Osteoblast (primary cell): ENCODE measurements at places on chromosomes 5 and 9. TPM values are rescaled to one million over a fixed set of nuclear protein-coding genes. Genes with fewer than 3 reads are reported as not detected.

DNA sequence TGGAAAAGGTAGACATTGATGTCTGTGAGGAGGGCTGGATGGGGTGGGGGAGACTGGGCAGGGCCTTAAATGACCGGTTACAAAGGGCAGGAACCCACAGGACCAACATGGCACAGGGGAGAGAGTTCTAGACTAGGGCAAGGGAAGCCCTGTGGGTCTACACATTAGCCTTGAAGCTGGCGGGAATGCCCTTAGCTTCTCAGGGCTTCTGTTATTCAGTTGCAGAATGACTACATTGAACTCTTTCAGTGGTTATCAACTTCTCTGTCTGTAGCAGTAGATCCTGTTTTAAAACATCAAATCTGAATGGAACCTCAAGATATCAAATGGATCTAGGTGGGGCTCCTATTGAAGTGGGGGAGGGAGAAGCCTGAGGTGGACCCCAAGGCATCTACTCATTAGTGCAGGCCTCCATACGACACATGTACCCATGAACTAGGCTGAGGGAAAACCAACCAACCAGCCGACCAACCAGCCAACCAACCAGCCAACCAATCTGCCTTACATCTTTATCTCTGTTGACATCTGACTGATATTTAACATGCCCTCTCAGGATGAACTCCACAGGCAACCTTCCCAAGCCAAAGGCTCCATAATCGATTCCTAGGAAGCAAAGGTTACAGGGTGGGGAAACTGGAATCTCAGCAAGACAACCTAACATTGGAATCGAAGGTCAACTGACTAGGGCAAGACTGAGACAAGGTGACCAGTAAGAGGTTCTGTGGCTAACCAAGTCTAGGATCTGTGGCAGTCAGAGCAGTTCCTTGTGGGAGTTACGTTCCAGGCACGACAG is 48.3 kb downstream of the DAP start:
- peaks cover 20% of the 10 kb centered on the region for H3K36me3 ChIP-seq
- H3K4me1 ChIP-seq, result peaks cover 6% of the 10 kb centered on the region
- no peak for DNase-seq
- no peaks in the 10 kb centered on the region for H3K27me3 ChIP-seq

DNA sequence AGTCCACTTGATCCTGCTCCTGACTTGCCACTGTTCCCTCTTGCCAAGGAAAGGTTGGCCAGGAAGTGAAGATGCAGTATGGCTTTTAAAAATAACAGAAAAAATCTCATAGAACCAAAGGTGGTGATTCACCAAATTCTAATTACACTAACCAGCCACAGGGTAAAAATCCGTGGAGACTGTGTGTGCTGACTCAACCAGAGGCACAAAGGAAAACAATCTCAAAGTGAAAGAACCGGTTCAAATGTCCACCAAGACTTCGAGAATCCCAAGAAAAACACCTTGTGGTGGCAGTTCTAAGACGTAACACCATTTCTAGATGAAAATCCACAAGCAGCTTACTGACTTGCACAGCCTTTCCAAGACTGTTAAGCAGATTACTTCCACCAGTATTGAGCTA is 279.1 kb downstream of the TLE1 start:
- peak overlapping the region; percentile 60 for H3K4me3 ChIP-seq
- DNase-seq, result peak; percentile 37
- H3K36me3 ChIP-seq, result no peaks in the 10 kb centered on the region
- H3K27ac ChIP-seq, result peak overlapping the region; percentile 72
- peaks cover 10% of the 10 kb centered on the region for H3K4me1 ChIP-seq

- DNase-seq, result no peak
- no peak overlapping the region for H3K27ac ChIP-seq
- H3K4me1 ChIP-seq, result no peaks in the 10 kb centered on the region
- peaks cover 4% of the 10 kb centered on the region for H3K36me3 ChIP-seq
- no peaks in the 10 kb centered on the region for H3K27me3 ChIP-seq
- no peak overlapping the region for H3K4me3 ChIP-seq
Observed at GRCh38 chr5:119468286-119468685, 16.0 kb downstream of the HSD17B4 start.

DNA sequence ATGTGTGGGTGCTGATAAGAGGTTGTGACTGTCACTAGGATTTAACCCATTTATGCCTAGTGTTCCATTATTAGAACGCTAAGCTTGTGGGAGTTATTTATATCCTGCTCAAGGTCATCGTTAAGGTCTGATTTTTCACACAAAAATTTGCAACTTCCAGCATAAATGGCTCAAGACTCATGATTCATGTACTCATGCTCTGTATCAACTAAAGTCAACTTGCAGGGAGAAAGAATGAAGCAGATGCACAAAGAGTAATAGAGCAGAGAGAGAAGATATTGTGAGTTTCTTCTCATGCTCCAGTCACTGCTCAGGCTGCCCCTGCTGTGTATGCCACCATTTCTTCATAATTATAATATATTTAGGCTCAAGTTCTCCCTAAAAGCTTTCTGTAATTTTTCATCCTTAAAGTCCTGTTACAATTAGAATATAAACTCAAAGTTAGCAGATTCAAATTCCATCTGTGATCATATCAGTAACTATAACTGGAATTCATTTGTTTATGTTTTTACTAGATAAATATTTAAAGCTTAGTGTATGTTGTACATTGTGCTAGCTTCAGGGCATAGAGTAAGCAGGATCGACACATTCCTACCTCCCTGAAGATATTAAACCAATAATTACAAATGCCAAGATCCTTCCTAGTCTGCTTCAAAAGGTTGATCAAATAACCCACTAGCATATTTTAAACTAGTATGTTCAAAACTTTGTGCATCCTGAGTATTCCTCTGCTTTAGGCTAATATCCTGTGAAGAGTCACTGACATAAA is 136.7 kb downstream of the NUDT12 start:
- no peak overlapping the region for H3K4me3 ChIP-seq
- H3K4me1 ChIP-seq, result peaks cover 50% of the 10 kb centered on the region
- no peaks in the 10 kb centered on the region for H3K36me3 ChIP-seq
- no peaks in the 10 kb centered on the region for H3K27me3 ChIP-seq

DNA sequence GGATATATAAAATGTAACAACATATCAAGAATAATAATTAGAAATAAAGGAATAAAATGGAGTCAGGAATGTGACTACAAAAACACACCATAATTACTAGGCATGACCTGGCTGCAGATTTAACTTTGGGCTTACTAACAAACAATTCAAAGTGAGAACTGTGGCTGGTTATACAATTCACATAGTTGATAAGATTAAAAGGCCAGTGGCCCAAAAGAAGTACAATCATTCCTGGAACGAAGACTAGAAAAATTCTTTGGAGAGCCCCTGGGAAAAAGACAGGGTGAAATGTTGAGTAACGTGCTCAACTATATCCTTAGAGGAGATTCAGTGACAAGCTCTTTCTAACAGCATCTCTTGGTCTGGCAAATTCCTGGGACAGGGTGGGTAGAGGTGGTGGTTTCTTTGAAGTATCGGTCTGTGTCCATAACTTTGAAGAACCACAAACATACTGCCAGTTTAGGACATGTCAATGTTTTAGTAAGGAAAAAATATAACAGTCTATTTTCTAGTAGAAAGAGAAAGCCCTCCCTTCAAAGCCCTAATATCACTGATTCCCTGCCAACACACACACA is 75.0 kb upstream of the IL6ST start:
- H3K4me3 ChIP-seq, result no peak overlapping the region
- H3K4me1 ChIP-seq, result peaks cover 6% of the 10 kb centered on the region
- H3K27ac ChIP-seq, result no peak overlapping the region
- no peaks in the 10 kb centered on the region for H3K27me3 ChIP-seq

- H3K27me3 ChIP-seq, result peaks cover 14% of the 10 kb centered on the region
- H3K36me3 ChIP-seq, result no peaks in the 10 kb centered on the region
- peak overlapping the region; percentile 76 for H3K4me3 ChIP-seq
- no peaks in the 10 kb centered on the region for H3K4me1 ChIP-seq
- DNase-seq, result peak; percentile 59
Observed at GRCh38 chr9:121700832-121701419, 49.5 kb downstream of the DAB2IP start.

DNA sequence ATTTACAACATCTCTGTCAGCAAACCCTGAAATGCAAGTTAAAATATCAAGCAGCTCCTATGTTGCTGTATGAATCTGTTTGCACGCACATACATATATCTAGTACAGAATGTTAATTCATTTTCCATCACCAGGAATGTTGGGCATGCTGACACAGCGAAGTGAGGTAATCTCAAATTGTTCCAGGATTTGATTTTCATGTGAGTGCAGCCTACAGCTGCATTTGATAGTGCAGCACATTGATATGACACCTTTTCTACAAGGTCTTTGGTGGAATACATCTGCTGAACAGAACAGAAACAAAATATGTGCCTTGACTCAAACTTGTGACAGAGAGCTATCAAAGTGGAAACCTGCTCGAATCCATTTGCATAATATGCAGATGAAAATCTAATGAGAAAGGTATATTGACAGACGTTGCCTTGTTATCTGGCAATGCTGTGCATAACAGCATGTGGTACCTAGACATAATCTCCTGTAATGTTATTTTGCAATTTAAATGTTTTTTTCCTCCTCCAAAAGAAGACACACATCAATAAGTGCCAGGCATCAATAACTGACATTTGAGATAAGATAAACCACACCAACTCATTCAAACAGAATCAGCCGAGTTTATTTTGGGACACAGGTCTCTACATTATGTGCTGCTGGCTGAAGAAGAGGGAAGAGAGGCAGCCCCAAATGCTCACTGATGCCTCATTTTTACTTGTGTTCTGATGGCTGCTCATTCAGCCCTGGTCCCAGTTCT is 512.2 kb downstream of the ZNF608 start:
- no peaks in the 10 kb centered on the region for H3K4me1 ChIP-seq
- DNase-seq, result no peak
- H3K27ac ChIP-seq, result no peak overlapping the region
- H3K36me3 ChIP-seq, result no peaks in the 10 kb centered on the region
- no peak overlapping the region for H3K4me3 ChIP-seq

DNA sequence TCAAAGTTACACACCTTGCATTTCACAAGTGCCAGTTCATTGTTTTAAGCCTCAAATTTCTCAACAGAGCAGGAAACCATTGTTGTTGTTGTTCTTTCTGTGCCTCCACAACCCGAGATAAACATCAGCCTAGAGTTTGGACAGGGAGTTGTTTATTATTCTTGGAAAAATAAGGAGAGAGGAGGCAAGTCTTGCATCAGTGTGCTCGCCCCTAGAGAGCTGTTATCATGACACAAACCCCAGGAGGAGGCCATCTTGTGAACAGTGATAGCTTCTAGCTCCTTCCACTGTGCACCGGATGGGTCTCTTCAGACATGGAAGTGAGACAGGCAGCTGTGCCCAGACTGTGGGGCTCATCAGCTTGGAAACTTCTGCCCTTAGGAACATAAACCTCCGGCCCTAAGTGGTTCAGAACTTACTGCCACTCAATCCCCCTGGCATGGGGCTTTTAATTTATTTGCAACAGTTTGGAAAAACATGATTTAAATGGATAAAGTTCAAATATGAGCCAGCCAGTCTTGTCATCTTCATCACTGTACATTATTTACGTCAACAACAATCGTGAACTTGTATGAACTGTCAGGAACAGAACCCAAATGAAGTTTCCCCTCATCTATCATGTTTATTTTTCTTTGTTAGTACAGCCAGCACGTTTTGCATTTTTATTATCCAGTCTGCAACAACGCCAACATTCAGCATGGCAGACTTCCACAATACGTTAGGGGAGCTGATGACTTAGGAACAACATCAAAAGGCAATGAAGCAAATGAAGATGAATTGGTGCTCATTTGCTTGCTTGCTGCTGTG is 181.7 kb upstream of the S1PR3 start:
- peaks cover 13% of the 10 kb centered on the region for H3K4me1 ChIP-seq
- no peak for DNase-seq
- H3K4me3 ChIP-seq, result no peak overlapping the region
- H3K27ac ChIP-seq, result no peak overlapping the region
- H3K36me3 ChIP-seq, result no peaks in the 10 kb centered on the region
- H3K27me3 ChIP-seq, result no peaks in the 10 kb centered on the region

The CD14 gene
- total RNA-seq, result 1.8 and 4.0 TPM in 2 replicates

The PCDHB3 gene
- total RNA-seq, result 0.36 and 0.88 TPM in 2 replicates

The CDH18 gene
- 0.29 and 0.36 TPM in 2 replicates for total RNA-seq
